Thyroid gland (tissue), 4 donors: ENCODE measurements at places on chromosomes 16 and 17. TPM values are rescaled to one million over a fixed set of nuclear protein-coding genes. Genes with fewer than 3 reads are reported as not detected.

GRCh38 chr16:1311738-1312466 lies 2.5 kb downstream of the UBE2I start:
- no peak for DNase-seq

- DNase-seq: no peak
Measured at GRCh38 chr16:86992587-86992986, 324.6 kb downstream of the C16orf95 start.

- no peak for DNase-seq
Measured at GRCh38 chr17:50766222-50767023, 895 bp downstream of the ANKRD40CL start.

GRCh38 chr17:44492706-44493272 lies 10.4 kb downstream of the GPATCH8 start:
- no peak for DNase-seq

- DNase-seq: no peak
Measured at GRCh38 chr17:70187383-70187782, 18.1 kb downstream of the KCNJ2 start.

- no peak for DNase-seq
Measured at GRCh38 chr16:54245788-54246453, 40.7 kb downstream of the IRX3 start.

GRCh38 chr17:58597371-58597770 lies 82.9 kb upstream of the MTMR4 start:
- no peak for DNase-seq

DNA sequence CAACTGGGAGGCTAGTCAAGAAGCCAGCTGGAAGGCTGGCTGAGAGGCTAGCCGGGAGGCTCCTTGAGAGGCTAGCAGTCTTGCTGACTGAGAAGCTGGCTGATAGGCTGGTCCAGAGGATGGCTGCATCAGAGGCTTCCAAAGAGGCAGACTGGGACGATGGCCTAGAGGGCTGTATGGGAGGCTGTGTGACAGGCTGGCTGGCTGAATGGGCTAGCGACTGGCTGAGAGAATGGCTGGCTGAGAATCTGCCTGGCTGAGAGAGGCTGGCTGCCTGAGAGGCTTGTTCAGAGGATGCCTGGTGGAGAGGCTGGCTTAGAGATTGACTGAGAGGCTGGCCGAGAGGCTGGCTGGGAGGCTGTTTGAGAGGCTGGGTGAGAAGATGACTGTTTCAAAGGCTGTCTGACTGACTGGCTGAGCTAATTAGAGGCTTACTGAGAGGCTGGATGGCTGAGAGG lies 34.8 kb upstream of the ACSM2B start:
- no peak for DNase-seq

DNA sequence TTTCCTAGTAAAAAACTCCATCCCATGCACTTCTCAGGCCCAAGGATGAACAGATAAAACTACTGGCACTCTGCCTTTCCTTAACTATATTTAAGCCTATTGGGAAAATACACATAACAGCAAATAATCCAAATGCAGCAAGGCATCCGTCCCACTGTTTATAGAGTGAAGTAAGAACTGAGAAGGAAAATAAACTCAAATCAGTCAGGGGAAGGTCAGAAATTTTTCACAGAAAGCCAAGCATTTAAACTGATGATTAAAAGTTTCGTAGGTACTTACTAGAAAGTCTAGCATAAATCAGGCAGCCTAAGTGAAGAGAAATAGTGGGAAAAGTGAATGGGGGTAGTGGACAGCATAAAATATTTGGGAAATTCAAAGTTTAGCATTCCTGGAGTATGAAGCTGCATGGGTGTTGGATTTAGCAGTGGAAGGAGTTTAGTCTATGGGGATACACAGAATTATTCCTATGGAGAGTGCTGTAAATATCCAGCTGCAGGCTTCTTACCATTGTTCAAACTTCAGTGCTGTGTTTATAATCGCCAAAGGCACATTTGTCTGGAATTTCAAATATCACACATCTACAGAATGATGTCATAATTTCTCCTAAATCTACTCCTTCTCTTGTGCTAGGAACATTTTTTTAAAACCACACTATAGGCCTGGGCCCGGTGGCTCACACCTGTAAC lies 1131.0 kb upstream of the GOT2 start:
- no peak for DNase-seq

GRCh38 chr16:29126057-29126494 lies 141.2 kb downstream of the LAT start:
- DNase-seq: no peak

- peak; percentile 43 for DNase-seq
Measured at GRCh38 chr16:19380328-19380727, 37.4 kb upstream of the TMC5 start.

The UMOD gene
- total RNA-seq: not detected

The CHD9NB gene
- not detected for total RNA-seq
